ENCODE measurements at places on chromosomes 1 and 21.

DNA sequence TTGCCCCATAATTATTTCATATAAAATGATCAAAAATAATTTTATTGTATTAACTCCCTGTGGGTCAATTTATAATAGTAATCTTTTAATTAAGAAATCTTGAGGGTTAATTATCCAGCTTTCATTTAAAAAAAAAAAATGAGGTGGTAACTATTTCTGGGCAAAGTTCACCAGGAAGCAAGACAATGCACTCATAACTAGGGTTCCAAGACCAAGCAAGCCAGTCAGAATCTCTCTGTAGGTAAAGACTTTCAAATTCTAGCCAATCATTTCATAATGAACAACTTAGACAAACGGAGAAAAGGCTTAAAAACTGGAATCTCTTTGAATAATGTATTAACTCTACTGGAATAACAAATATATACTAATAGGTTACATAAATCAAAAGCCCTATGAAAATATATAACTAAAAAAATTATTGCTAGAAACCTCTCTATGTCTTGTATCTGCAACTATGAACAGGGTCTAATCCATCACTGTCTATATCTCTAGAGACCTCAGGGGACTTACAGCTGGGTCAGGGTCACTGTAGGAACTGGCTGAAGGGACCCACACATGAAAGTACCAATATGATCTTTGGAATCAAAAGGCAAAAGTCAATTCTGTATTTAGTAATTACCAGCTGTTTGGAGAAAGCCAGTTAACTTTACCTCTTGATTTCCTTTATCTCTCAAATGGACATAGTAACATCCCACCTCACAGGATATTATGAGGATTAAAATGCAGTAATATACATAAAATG is 43.3 kb downstream of the APP start:
- DNase-seq, result no peak

DNA sequence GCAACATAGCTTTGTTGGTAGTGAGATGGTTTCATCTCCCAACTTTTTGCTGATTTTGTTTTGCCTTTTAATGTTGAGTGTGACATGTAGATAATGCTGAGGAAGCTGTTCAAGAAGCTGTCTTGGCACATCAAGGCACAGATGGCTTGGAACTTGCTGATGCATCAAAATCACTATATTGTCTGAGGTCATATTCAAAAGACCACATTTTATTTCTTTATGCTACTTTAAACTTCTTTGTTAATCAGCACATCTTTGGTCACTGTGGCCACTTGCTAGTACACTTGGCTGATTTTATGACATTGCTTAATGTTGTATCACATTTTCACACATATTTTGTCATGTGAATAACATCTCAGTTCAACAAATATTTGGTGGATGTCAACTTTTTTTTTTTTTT is 87.1 kb upstream of the BCL10 start:
- DNase-seq, result peak; percentile 34

DNA sequence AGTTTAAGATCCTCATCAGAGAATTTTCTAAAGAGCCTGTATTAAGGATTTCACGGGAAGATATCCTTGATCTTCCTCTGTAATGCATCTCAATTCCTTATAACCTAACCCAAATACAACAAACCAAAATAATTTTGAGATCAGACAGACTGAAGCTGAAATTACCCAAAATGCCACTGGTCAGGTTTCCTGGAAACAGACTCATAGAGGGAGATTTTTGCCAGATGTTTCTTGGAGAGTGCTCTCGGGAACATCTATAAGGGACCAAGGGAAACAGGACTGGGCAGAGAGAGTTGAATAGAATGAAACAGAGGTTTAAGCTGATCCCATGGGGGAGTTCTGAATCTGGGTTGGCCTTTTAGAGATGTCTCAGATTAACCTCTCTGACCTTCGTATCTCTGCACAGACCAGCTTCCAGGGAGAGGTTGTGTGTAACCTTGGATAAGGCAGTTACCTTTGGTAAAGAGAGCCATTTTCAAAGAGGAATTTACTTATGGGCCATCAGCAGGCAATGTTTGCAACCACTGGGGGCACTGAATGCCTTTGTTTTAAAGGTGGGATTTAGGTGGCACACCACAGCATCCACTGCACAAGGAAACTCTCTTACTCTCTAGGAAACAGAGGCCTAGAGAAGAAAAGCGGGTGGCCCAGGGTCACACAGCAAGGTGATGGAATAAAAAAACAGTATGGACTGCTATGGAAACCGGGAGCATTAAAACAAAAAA is 130.8 kb upstream of the SGIP1 start:
- DNase-seq, result no peak

DNA sequence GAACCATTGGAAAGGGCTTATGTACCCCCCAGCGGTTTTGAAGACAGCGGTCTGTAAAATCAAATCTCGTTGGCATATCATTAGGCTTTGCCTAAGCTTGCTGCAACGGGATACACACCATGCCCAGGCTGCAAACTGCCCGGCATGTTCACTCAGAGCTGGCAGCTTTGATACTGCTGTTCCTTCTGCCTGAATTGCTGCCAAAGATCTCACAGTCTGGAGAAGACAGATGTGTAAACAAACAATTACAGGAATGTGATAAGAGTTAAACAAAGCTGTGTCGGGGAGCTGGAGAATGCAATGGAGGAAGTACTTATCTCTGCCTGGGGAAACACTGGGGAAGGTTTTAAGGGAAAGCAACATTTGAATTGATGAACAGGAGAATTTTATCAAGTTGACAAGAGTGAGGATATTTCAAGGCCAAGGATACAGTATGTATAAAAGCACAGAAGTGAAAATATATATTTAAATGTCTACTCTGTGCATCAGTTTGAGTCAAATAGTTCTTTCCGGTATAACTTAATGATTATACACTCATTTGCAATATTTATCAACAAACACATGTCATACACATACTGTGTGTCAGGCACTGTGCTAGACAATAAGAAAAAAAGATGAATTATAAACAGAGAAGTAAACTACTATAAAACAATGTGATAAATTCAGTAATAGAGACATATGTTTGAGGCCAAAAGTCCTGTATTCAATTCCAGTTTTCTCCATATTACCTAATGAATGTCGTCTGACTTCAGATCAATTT is 29.9 kb downstream of the CHML start:
- DNase-seq, result no peak

DNA sequence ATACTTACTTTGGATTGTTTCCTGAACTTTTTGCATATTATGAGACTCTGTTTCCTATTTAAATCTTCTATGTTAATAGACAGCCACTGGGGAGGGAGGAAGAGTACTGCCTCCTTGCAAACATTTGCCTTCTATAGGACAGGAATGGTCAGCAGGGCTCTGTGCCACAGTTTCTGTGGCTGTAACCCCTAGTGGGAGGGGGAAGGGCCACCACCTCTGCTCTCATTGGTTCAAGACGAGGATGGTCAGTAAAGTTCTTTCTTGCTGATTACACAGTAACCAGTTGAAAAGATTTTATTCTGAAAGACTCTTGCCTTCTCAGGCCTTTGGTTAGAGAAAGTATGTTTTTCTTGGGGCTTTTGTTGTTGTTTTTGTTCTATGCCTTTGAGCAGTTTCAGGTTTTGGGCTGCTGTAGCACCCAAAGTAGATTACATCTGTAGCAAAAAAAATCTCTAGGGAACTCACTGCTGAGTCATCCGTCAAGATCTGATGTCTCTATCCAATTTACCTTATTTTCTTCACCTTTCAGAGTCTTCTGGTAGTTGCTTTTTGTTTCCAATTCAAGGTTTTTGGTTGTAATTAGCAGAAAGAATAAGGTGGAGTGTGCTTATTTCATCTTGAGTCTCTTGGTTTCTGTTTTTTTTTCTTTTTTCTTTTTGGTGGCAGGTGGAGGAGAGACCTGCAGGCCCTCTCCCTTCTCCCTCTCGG is 23.1 kb downstream of the SLC35A3 start:
- DNase-seq, result no peak

DNA sequence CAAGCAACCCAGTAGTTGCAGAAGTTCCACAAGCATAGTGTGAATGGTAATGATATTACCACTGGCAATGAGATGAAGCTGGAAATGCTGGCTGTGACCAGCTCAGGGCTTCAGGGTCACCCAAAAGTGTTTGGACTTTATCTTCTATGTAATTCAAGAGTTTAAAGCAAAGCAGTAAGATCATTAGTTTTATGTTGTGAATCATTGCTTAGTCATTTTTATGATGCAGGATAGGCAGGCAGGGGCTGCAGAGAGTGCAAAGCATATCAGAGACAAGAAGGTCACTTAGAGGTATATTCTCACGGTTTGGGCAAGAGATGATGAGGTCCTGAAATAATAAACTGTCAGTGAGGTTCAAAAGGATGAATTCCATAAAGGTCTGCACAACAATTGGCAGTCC is 147.4 kb downstream of the OLFM3 start:
- no peak for DNase-seq

DNA sequence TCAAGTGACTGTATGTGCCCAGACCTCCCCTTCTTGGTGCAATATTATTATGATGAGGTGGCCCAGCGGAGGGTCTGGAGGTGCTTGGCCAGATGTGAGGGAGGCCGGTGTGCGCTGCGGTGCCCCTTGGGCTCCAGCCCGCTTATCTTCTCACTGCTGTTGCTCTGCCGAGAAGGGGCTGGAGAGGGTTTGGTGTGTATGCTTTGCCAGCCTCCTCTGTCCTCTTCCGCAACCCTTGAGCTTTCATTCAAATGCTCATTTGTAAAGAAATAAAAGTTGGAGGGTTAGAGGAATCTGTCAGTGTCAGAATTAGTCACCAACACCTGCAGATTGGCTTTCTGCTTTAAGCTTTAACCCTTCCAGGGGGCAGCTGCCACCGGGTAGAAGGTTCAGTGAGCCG is 19.7 kb downstream of the RNF220 start:
- DNase-seq, result no peak

DNA sequence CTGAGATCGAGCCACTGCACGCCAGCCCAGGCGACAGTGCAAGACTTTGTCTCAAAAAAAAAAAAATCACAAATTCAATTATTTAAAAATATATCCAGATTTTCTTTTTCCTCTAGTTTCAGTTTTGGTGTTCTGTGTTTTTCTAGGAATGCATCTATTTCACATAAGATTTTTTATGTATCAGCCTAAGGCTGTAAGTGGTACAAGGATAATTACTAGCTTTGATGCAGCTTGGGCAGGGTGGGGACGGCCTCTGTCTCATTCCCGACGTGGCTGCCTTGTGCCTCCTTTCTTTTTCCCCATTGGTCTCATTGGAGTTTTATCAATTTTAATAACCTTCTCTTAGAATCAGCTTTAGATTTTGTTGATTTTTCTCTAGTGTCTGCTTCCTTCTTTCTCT is 6.9 kb downstream of the CCDC27 start:
- no peak for DNase-seq

GRCh38 chr1:55314740-55315139 is 99.6 kb upstream of the USP24 start:
- no peak for DNase-seq

GRCh38 chr1:58249737-58250586 is 296.6 kb downstream of the OMA1 start:
- peak; percentile 52 for DNase-seq

DNA sequence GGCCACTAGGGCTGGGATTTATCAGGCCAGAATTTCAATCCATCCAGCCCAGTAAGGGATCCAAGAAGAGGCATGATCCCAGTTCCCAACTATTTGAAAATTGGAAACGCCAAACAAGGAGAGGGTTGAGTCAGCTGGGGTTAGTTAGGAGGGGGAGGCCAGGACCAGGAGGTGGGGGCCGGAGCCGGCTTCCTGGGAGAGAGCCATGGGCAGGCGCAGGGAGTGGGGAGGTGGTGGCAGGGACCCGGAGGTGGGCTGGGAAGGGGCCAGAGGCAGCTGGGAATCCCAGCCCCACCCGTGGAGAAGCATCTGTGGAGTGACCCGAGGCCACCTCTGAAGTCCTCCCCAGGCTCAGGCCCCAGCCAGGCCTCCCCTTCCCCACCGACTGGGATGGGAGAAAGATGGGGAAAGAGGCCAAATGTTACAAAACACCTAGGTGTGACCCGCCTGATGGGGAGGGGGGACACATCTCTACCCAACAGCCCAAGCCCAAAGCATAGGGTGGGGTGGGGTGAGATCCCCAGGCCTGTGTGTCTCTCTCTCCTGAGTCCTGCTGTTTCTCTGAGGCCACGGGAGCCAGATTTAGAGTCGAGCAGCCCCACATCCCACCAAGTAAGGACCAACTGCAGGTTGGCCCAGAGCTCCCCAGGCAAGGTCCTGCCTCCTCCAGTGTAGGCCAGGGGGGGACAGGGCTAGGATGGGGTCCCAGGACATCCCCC is 10.1 kb downstream of the HSPG2 start:
- peak; percentile 97 for DNase-seq

GRCh38 chr1:19395678-19396192 is 83.6 kb downstream of the SLC66A1 start:
- DNase-seq, result peak; percentile 66

DNA sequence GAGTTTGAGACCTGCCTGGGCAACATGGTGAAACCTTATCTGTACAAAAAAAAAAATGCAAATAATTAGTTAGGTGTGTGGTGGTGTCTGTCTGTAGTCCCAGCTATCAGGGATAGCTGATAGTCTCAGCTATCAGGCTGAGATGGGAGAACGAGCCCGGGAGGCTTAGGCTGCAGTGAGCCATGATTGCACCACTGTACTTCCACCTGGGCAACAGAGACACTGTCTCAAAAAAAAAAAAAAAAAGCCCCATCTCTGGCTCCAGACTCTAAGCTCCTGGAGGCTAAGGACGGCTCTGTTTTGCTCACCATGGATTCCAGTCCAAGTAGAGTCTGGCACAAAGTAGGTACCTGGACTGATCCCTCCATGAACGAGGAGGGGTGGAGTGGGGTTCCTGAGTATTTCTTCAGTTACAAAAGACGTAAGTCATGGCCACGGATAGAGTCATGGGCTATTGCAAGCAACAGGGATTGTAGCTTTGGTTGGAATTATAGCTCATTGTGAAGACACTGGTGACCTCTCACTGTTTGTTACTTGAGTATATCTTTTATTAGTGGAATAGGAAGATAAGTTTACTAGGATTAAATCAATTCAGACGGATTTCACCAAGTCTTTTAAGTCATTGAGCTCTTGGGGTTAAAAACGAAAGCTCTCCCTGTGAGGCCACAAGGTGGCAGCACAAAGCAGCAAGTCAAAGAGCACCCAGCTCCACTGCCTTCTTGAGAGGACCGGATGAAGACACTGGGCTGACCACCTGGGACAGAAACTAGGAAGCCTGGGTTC is 35.6 kb upstream of the TMEM61 start:
- DNase-seq, result peak; percentile 80

Measured in fibroblast of skin of back (primary cell).